ENCODE measurements at places on chromosomes 3 and 15. TPM values are rescaled to one million over a fixed set of nuclear protein-coding genes. Genes with fewer than 3 reads are reported as not detected.

GOLGA6L7 gene
- total RNA-seq, result not detected

STARD9 gene
- 16.5 TPM for total RNA-seq

CLEC3B gene
- not detected for total RNA-seq

HESX1 gene
- total RNA-seq, result 0.98 TPM

IQCF5 gene
- not detected for total RNA-seq

CA12 gene
- total RNA-seq, result 1.1 TPM

GOLGA6B gene
- total RNA-seq, result not detected

C2CD4A gene
- total RNA-seq, result not detected

CYP1A2 gene
- not detected for total RNA-seq

SENP8 gene
- 4.3 TPM for total RNA-seq

GADL1 gene
- 0.12 TPM for total RNA-seq

NR2F2 gene
- total RNA-seq, result 150 TPM

CACNA2D2 gene
- total RNA-seq, result 8.7 TPM

TLE3 gene
- 89.9 TPM for total RNA-seq

TOPBP1 gene
- 58.8 TPM for total RNA-seq

CHMP2B gene
- 19.6 TPM for total RNA-seq

BTLA gene
- not detected for total RNA-seq

IFRD2 gene
- total RNA-seq, result 69.2 TPM

COL8A1 gene
- total RNA-seq, result 0.14 TPM

LEKR1 gene
- 1.8 TPM for total RNA-seq

STOML1 gene
- total RNA-seq, result 8.7 TPM

WDR49 gene
- 5.4 TPM for total RNA-seq

HDAC11 gene
- total RNA-seq, result 12.6 TPM

ESYT3 gene
- total RNA-seq, result 0.44 TPM

NIT2 gene
- total RNA-seq, result 41.5 TPM

NME9 gene
- total RNA-seq, result 0.79 TPM

All from neural crest cell (in vitro differentiated cells).